ENCODE measurements at places on chromosomes 2 and 18.

- no peak for DNase-seq
Measured at GRCh38 chr2:216664593-216665034, 30.7 kb downstream of the IGFBP5 start.

DNA sequence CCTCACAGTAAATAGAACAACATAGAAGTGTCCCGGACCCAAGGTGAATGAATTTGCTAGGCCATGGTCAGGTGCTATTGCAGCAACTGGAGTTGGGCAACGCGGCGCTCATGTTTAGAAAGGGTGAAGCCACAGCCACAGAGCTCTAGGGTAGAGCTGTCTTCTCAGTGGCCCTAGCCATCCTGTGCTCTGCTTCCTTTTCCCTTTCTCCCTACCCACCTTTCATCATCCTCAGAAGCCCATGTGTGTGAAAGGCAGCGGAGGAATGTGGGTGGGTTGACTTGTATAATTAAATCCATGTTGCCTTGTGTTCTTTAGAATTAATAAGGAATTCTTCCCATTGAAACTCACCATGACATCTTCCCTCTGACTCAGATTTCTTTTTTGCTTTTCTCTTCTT, 336.7 kb downstream of the OSR1 start:
- no peak for DNase-seq

DNA sequence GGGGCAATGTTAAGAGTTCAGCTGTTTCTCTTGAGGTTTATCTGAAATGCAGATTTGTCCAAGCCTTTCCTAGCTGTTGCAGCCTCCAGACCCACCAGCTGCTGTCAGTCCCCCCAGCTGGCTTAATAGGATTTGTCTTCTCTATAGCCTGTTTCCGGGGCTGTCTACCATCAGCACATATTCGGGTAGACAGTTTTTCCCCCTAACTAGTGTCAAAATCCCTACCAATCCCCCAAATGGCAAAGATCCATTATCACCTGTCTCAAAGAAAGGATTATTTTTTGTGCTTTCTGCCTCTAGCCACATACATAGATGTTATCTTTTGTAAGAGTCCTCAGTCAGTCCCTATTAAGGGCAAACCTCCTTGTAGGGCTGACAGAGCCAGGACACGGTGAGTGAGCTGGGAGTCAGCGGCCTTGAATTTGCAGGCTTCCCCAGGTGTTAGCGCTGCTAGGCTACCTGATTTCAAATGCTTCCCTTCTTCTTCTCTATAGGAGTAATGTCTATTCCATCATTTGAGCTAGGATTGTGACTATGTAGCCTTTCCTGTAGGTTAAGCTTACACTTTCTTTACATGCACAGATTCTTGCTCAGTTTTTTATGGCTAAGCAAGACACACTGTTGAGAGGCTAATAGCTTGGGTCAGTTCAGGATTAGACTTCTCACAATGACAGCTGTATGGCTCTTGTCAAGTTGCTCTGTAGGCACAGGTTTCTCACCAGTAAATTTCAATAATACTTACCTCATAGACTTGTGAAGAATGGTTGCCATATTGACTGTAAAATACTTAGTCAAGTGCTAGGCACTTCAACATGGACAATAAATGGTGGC, 171.1 kb upstream of the UNC80 start:
- DNase-seq, result no peak

DNA sequence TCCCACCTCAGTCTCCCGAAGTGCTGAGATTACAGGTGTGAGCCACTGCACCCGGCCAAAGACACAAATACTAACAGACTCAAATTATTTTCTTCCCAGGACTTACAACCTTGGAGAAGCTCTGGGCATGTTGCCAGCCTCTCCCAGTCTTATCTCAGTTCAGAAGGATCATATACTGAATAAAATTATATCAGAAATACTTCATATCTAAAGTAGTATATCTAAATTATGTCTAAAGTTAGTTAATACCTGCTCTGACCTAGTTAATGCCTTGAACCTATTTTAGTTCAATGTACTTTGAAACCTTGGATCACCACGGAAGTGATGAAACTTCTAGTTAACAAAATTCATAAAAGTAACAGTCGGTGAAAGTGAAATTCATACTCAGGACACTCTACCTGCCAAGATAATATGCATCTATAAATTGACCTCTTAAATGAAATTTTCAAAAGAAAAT, 34.4 kb upstream of the CYBRD1 start:
- DNase-seq, result no peak

DNA sequence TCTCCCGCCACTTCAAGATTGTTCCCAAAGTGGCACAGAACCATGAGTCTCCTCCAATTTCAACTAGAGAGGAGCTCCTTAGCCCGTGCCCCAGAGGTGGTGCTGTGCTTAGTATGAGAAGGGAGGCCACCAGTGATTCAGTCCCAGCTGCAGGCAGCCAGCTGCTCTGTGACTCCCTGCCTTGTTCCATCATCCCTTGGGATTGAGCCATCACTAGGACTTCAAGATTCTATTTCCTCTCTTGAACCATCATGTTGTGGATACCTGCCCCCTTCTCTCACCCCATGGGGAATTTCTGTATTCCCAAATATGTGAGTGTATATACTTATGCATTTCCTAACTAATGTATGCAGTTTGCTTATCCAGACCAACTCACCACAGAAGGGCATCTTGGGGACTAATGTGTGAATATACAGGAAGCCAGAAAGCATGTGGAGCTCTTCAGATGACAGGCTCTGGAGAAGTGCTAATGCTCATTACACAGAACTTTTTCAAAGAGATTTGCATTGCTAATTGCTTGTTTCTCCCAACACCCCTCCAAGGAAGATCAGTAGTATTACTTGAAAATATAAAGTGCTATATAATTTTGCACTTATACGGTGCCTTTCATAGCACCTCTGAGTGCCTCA, 111.0 kb upstream of the MAP3K20 start:
- DNase-seq, result no peak

DNA sequence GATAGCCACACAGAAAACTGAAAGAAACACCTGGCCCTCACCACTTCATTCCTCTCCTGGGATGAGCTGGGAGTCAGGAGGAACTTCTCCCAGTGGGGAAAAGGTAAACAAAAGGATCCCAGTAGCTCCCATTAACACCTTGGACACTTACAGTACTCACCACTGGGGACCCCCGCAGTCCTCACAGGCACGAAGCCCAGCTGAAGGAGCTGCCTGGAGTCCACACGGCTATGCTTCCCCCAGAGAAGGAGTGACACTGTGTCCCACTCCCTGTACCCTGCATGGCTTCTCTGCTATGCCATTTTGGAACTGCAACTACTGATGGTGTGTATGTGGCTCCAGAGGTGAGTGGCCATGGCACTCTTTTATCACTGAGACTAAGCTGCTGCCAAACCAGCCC, 1565.1 kb downstream of the LRP1B start:
- DNase-seq, result no peak

GRCh38 chr2:15527074-15527739, 33.9 kb downstream of the NBAS start:
- no peak for DNase-seq

DNA sequence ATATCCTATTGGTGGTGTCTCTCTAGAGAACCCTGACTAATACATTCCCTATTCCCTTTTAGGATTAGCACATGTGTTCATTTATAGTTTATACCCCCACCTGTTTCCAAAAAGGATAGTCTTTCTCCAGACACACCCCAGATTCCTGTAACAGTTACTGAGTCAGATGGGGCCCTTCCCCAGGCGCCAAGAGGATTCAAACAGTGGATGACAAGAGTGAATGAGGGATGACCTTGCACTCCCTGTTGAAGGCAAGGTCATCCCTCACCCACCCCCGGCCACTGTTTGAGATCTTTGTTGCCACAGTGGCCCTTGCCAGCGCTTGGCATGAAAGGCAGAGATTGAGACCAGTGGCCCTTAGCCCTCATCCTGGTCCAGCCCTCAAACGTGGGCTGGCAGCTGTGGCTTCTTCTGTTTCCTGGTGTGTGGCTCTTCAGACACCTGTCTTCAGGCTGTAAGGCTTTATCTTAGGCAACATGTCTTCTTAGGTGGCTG, 15.3 kb upstream of the REEP1 start:
- no peak for DNase-seq

GRCh38 chr18:23701017-23701416, 11.8 kb downstream of the LAMA3 start:
- DNase-seq, result no peak

DNA sequence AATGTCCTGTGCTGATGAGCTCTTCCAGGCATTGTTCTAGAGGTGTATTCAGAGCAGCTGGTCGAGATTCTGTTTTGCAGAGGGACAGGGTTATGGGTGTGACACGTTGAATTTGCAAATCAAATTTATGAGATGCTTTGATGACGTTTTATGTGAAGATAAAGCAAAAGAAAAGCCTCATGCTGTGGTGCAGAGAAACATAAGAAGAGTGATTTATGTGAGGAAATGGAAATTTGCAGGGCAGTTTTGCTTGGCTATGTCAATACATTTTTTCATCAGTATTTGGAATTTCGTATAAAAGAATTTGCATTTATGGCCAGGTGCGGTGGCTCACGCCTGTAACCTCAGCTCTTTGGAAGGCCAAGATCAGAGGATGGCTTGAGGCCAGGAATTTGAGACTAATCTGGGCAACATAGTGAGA, 36.4 kb downstream of the TSN start:
- DNase-seq, result no peak

DNA sequence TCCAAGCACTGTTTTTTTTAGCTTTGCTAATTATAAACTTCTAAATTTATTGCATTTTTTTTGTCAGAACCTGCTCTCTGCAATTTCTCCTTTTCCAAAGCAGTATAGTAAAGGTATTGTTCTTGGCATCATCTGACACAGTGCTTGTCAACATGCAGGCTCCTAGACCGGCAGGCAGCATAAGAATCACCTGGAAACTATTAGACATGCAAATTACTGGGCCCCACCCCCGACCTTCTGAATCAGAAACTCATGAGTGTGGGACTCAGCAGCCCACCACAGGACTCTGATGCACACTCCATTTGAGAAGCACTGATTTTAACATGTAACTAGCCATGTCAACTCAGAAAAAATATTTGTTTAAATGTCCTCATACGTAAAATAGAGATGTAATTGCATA, 551.1 kb upstream of the CELF4 start:
- DNase-seq, result no peak

DNA sequence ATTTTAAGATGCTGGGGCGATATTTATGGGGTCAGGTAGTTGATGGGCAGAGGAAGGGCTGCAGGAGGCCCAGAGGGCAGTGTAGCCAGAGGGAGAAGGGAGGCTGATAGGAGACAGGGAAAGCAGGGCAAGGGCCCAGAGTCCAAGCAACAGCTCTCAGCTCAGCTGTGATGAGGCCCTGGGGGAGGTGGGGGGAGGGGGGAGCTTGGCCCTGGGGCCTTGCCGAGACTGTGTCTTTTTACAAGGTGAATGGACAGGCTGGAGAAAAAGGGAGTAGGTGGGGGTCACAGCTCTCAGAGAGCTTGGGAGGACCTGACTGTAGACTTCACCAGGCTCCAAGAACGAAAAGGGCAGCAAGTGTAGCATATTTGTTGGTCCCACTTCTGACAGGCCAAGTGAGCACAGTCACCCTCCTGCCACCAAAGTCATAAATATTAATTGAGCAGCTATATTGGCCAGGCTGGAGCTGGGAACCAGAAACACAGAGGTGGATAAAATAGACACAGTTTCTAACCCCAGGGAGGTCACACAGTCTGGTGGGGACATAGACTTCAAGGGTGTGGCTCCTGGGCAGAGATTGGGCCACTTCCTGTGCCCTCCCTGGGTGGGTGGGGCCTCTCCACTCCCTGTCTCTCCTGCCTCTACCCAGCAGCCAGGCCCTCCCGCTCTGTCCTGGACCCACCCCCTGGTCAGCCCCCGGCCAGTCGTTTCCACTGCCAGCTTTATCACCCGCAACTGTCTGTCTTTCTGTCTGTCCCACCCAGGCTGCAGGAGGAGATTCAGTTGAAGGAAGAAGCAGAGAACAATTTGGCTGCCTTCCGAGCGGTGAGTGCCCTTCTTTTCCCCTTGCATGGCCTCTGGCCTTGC, 1.4 kb downstream of the DES start:
- no peak for DNase-seq

GRCh38 chr2:182281276-182281675, 145.6 kb downstream of the PDE1A start:
- no peak for DNase-seq

GRCh38 chr2:135685361-135685760, 56.3 kb upstream of the UBXN4 start:
- no peak for DNase-seq

- DNase-seq, result no peak
Measured at GRCh38 chr2:119222863-119223520, 642 bp upstream of the STEAP3 start.

DNA sequence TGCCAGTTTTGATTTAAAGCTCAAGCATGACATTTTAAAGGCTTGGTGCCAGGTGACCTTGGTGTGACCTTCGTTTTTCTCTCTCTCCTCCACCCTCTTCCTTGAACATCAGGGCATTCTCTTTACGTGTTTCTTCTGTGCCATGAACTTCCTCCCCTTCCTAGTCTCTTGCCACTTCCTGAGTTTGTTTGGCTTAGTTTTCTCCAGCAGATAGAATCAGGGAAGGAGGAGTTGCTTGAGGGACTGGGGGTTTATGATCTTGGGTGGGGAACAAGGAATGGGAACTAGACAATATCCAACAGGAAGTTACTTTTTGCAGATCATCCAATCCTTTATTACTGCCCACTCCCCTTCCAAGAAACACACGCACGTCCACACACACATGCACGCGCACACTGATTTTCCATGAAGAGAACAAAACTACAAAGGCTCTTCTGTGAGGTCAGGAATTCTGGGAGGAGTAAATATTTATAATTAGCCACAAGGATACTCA, 210.6 kb upstream of the EPAS1 start:
- no peak for DNase-seq

- DNase-seq, result no peak
Measured at GRCh38 chr2:64837116-64837731, 152.0 kb upstream of the SLC1A4 start.

GRCh38 chr18:75369026-75369721, 58.3 kb downstream of the SMIM21 start:
- no peak for DNase-seq

GRCh38 chr2:45498661-45499550, 112.2 kb downstream of the SRBD1 start:
- DNase-seq, result no peak

DNA sequence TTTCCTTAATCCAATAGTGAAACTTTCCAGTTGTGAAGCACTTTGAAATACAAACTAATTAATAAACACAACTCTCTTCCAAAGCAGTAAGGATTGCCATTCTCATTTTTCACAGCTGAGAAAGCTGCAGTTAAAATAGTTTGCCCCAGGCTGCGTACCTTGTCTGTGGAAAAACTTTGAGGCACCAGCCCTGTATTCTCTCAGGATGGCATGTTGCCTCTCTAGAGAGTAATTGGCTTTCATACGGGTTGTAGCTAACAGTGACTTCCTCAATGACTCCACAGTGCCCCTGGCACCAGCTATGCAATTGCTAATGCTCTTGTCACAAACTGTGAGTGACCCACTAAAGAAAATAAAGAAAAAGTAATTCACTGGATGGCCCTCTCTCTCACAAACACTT, 345.7 kb downstream of the MTX2 start:
- no peak for DNase-seq

DNA sequence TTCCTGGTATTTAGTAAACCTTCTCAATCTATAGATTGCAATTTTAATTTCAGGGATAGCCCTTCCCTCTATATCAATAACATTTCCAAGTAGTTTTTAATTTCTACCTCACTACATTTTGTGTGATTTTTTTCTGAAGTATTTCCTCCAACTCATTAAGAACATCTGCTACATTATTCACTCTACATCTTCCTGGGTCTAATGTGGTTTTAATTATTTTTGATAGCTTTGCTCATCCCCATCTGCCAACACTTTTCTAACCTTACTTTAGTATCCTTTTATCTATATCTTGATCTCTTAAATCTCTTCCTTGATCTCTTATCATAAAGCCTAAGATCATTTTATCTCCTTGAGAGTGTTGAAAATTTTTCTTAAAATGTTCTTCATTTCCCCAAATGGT, 278.3 kb upstream of the CYP26B1 start:
- DNase-seq, result no peak

Data from H54 (cell line).